ENCODE measurements at places on chromosomes 1 and 21.
A peak's percentile ranks its signal among the peaks of the same experiment; 100 is the strongest.

DNA sequence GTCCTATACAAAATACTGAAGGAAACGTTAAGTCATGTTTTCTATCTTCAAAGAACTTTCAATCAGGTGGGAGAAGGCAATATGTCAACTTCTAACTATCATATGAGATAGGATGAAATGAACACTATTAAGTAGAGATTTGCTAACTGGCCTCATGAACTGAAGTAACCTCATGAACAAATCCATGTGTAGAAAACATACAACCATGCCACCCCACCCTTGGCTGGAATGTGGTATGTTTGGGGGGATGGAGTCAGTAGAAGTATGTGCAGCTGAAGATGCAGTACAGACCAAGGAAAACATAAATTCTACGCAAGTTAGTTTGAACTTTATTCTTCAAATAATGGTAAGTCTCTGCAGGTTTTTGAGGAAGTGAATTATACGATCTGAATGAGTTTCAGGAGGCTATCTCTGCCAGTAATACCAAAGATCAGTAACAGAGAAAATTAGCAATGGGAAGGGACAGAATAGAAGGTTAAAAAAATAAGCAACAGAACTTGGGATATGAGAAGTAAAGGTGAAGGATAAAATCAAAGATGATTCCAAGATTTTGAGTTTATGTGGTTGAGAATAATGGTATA, 4.5 kb downstream of the TRMT1L start:
- DNase-seq, result no peak

DNA sequence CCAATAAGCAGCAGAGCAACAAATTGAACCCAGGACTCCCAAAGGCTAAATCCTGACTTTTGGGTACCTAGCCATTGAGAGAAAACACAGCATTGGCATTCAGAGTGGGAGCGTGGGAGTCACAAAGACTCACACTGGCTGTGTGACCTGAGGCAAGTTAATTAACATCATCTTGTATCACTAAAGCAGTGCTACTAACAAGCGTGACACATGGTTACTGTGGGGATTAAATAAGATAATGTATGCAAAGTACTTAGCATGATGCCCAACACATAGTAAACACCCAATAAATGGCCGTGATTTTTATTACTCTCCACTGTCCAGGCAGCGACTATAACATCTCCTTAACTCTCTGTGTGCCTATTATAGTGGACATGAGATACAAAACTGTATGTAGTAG, 73.3 kb downstream of the CD34 start:
- no peak for DNase-seq

GRCh38 chr1:109304226-109304920, 2.4 kb downstream of the MYBPHL start:
- DNase-seq, result no peak

DNA sequence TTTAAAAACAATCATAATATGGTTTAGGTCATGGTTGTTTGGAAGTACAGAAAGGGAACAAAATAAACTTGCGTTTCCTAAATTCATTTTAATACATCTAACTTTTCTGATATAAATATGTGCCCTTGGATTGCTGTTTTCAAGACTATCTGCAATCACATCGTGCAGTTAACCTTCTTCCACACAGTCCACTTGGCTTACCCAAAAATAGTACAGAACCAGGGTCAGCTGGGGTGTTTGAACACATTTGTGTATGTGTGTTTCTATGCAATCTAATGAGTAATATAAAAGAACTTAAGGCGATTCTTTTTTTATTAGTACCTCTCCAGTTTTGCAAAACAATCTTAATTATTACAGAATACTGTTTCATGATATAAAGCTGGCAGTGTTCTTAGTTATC, 19.9 kb downstream of the SAMSN1 start:
- DNase-seq, result no peak

GRCh38 chr21:45108808-45109781, 34.7 kb downstream of the ADARB1 start:
- DNase-seq, result no peak

- no peak for DNase-seq
These were observed 209.0 kb upstream of the HOOK1 start for GRCh38 chr1:59605761-59606160.

- no peak for DNase-seq
These were observed 337.9 kb downstream of the TBX15 start for GRCh38 chr1:118650107-118650807.

- DNase-seq, result no peak
These were observed 176.1 kb downstream of the SLC45A1 start for GRCh38 chr1:8493916-8494540.

GRCh38 chr1:161499099-161500039, 5.9 kb upstream of the FCGR2A start:
- DNase-seq, result no peak

- no peak for DNase-seq
These were observed 16.4 kb upstream of the TGFB2 start for GRCh38 chr1:218328769-218329168.

DNA sequence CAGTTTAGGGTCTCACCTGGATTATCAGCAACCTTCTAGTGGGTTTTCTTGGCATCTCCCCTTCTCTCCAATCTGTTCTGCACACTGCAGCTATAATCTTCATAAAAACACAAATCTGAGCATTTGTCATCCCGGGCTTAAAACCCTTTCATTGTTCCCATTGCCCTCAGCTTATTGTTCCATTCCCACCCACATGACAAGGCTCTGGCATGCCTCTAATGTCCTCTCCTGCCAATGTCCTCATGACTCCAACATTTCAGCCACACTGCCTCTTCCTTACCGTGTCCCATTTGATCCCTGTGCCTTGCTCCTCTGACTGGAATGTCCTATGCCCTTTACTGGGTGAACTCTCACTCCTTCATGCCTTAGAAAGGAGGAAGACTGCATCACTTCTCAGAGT, 7.5 kb upstream of the DPH2 start:
- no peak for DNase-seq

- DNase-seq, result no peak
These were observed 22.4 kb downstream of the ARMH1 start for GRCh38 chr1:44696789-44697345.

DNA sequence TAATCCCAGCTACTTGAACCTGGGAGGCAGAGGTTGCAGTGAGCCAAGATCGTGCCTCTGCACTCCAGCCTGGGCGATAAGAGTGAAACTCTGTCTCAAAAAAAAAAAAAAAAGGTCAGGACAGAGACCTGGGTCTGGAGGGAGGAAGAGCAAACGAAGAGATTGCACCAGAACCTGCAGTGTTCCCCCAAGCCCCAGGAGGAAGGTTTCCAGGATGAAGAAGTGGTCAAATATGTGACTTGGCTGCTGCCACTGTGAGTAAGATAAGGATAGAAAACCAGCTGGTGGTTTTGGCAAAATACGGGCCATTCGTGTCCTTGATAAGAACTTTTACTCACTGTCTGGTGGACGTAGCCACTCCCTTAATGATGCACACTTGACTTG, 42.2 kb downstream of the CLDN14 start:
- DNase-seq, result no peak

GRCh38 chr1:160070243-160071163, 543 bp upstream of the KCNJ10 start:
- peak; percentile 54 for DNase-seq

GRCh38 chr1:204624631-204625216, 60.8 kb downstream of the LRRN2 start:
- DNase-seq, result no peak

- DNase-seq, result no peak
These were observed 146.4 kb downstream of the NOS1AP start for GRCh38 chr1:162215902-162216301.

- no peak for DNase-seq
These were observed 146.6 kb downstream of the VPS13D start for GRCh38 chr1:12376236-12377045.

DNA sequence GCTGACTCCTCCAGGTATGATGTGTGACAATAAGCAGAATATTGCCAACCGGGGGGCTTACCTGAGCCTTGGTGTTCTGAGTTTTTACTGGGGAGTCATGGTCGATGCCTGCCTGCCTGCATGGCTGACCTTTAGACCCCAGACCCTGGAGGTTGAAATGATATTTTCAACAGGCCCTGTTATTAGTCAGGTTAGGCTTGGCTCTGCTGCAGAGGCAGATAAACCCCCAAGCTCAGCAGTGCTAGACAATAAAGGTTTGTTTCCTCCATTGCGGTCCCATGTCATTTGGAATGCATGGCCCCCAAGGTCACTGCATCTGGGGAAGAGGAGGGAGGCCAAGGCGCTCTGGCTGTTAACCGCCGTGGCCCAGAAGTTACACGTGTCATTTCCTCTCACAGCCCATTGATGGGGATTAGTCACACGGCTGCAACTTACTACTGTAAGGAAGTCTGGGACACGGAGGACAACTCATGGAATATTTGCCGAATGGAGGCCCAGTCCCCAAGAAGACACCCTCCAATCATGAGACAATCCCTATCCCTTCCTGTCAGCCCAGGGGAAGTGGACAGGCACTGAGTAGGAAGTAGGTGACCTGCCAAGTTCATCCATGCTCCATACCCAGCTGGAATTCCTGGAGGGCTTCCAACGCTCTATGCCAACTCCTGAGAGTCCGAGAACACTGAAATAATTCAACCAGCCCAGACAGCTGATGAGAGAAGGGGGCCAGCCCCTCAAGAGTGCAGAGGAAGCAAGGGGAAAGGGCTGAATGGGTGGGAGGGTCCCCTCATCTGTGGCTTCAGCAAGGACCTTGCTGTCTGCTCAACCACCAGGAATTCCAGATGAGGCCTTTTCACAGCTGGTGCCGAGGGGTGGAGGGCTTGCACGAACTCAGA, 97.3 kb downstream of the TAS1R2 start:
- DNase-seq, result no peak

DNA sequence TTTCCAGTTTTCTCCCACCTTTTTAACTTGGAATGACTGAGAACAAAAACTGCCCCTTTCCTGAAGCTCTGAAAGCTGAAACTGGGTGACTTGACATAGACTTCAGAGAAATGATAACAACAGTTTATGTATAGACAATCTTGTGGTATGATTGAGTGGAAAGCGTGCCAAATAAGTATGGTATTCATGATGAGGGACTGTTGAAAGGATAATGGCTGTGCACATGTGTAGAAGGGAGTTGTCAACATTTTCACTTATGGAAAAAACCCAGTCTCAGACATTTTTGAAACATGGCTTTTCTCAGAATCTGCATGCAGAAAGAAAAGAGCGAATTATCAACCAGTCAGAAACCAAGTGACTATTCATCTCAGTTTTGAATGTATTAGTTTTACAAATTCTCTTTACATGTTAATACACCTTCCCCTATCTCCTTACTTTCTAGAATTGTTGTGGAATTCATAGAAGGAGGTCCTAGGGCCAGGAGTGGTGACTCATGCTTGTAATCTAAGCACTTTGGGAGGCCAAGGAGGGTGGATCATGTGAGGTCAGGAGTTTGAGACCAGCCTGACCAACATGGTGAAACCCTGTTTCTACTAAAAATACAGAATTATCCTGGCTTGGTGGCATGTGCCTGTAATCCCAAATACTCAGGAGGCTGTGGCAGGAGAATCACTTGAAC, 261.2 kb downstream of the S1PR1 start:
- no peak for DNase-seq

Measured in GM12892 (cell line).